Activated CD8-positive, alpha-beta memory T cell treated with anti-CD3 and anti-CD28 coated beads, Interleukin-2, amount 10 ng/mL, durations not matched to agents 7 days and 5 days (primary cell): ENCODE measurements at places on chromosomes 13 and 19. TPM values are rescaled to one million over a fixed set of nuclear protein-coding genes. Genes with fewer than 3 reads are reported as not detected.

The BAX gene
- total RNA-seq: 359 TPM

The FPR3 gene
- not detected for total RNA-seq

DNA sequence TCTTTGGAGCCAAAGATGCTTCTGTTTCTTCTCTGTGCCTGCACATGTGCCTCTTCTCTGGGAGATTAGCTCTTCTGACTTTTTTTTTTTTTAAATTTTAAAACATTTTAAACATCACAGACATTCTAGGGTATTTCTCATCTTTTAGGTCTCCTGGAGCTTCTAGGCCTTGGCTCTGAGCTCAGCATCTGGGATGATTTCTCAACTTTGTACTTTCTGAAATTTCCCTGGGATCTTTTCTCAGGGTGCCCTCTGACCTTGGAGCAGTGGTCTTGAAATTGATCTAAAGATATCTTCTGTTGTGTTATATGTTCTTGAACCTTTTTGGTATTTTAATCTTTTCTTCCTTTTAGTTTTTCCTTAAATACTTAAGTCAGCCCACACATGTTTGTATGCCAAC lies 6.2 kb downstream of the WASF3 start:
- no peaks in the 10 kb centered on the region for H3K36me3 ChIP-seq
- no peak for DNase-seq
- H3K27me3 ChIP-seq: peaks cover 30% of the 10 kb centered on the region
- H3K4me1 ChIP-seq: peaks cover 1% of the 10 kb centered on the region

- no peak overlapping the region for H3K4me3 ChIP-seq
- peaks cover 8% of the 10 kb centered on the region for H3K36me3 ChIP-seq
- DNase-seq: no peak
- no peaks in the 10 kb centered on the region for H3K27me3 ChIP-seq
These were observed 49.5 kb downstream of the KDM4B start for GRCh38 chr19:5018224-5019015.

- DNase-seq: no peak
- H3K36me3 ChIP-seq: peaks cover 32% of the 10 kb centered on the region
These were observed 39.9 kb downstream of the FOXO1 start for GRCh38 chr13:40626561-40626960.

GRCh38 chr13:30685987-30686386 lies 49.4 kb upstream of the ALOX5AP start:
- DNase-seq: no peak
- no peak overlapping the region for H3K4me3 ChIP-seq
- H3K27ac ChIP-seq: no peak overlapping the region
- H3K27me3 ChIP-seq: peaks cover 4% of the 10 kb centered on the region

GRCh38 chr19:54572696-54573311 lies 786 bp upstream of the LILRA2 start:
- no peaks in the 10 kb centered on the region for H3K36me3 ChIP-seq
- no peak for DNase-seq
- peaks cover 12% of the 10 kb centered on the region for H3K4me1 ChIP-seq
- no peak overlapping the region for H3K4me3 ChIP-seq
- no peak overlapping the region for H3K27ac ChIP-seq
- peaks cover 34% of the 10 kb centered on the region for H3K27me3 ChIP-seq
